ENCODE measurements at places on chromosomes 7 and 10.

GRCh38 chr10:89785095-89785494 is 83.7 kb downstream of the KIF20B start:
- no peak for DNase-seq

GRCh38 chr10:85578860-85579259 is 787.7 kb downstream of the GRID1 start:
- no peak for DNase-seq

GRCh38 chr7:143929224-143929920 is 5.7 kb upstream of the OR2F2 start:
- no peak for DNase-seq

GRCh38 chr10:6108631-6109443 is 20.0 kb downstream of the RBM17 start:
- DNase-seq, result no peak

DNA sequence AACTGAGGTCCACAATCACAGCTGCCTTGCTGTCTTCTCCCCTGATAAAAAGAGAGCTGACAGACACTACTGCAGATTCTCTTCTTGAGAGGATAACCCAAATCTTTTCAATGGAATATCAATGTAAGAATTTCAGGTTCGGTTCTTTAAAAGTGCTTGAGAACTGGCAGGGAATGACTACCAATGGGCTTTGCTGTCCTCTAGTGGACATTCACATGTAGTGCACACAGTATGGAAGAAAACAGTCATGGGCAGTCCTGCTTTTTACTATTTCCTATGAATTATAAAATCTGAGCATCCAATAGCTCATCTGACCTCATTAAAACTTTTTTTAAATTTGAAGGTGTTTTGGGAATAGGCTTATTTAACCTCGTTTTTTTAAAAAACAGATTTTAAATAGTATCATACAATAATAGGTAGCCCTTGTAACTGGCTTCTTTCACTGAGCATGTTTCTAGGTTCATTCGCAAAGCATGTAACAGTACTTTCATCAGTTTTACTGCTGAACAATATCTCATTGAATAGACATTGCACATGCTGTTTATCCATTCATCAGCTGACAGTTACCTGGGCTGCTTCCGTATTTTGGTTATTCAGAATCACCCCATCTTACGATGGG is 18.3 kb downstream of the FZD9 start:
- no peak for DNase-seq

- DNase-seq, result peak; percentile 84
Observed at GRCh38 chr7:100894860-100895700, 608 bp downstream of the ACHE start.

DNA sequence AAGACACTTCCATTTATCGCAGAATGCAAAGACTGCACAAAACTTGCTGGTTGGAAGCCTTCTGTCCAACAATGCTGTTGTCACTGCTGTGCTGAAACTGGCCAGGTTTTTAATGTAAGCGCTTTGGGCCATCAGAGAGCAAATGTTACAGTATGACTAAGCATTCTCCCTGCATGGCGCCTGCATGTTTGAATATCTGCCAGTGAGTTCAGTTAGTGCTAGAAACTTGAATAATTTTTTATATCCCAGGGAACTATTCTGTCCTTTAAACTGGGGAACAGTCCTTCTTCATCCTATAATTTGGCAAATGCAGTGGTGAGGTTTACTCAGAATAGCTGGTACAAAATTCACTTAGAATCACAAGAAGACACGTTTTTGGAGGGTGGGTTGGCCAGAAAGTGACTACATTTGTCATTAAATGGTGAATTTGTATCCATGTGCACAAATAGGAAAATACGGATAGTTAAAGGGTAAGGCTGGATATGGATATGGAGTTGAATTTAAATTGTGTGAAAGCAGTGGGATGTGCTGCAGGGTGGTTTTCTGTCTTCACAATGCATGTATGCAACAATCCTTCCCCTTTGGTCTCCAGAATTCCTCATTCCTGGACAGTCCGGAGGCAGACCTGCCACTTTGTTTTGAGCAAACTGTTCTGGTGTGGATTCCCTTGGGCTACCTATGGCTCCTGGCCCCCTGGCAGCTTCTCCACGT is 1.7 kb downstream of the ABCC2 start:
- DNase-seq, result no peak

GRCh38 chr10:30059209-30060107 is at the start of gene JCAD:
Gene JCAD, minus strand, starts transcription at chr10:30059586. Its CDS starts 11,774 bp downstream, at chr10:30047812.
- DNase-seq, result peak; percentile 89

Data from right forelimb (tissue), 1 donor.